ENCODE measurements at places on chromosomes 11 and 22. TPM values are rescaled to one million over a fixed set of nuclear protein-coding genes. Genes with fewer than 3 reads are reported as not detected.

DNA sequence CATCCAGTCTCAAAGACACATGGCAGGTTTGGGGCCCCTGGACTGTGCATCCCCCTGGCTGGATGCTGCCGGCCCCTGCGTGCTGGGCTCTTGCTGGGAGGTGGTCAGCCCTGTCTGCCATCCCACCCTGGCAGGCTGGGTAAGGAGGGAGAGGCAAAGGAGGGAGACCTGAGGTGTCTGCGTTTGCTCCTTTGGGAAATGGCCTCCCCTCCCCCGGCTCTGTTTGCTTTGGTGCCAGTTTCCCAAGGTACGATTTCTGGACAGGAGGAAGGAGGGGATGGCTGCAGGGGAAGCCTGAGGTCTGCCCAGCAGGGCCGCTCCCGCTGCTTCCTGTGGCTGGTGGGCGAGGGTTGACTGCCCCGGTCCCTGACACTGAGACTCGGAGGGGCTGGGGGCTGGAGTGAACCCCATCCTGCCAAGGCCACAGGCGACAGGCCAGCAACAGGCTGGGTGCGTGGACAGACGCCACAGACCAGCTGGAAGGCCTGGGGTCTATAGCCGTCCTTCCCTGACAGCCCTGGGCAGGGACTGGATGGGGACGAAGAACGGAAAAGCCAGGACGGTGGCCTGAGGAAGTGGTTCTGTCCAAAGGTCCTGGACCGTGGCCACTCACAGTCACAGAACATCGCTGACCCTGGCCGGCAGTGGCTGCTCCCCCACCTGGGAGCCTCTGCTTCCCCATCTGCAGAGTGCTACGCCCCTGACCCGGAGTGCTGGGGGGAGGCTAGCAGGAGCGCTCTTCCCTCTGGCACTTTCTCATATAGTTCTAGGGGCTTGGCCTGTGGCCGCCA is 38.0 kb downstream of the OSBPL5 start:
- peak; percentile 40 for DNase-seq
- no peak overlapping the region for H3K4me3 ChIP-seq
- no peaks in the 10 kb centered on the region for H3K36me3 ChIP-seq
- H3K4me1 ChIP-seq, result no peaks in the 10 kb centered on the region
- no peaks in the 10 kb centered on the region for H3K27me3 ChIP-seq

DNA sequence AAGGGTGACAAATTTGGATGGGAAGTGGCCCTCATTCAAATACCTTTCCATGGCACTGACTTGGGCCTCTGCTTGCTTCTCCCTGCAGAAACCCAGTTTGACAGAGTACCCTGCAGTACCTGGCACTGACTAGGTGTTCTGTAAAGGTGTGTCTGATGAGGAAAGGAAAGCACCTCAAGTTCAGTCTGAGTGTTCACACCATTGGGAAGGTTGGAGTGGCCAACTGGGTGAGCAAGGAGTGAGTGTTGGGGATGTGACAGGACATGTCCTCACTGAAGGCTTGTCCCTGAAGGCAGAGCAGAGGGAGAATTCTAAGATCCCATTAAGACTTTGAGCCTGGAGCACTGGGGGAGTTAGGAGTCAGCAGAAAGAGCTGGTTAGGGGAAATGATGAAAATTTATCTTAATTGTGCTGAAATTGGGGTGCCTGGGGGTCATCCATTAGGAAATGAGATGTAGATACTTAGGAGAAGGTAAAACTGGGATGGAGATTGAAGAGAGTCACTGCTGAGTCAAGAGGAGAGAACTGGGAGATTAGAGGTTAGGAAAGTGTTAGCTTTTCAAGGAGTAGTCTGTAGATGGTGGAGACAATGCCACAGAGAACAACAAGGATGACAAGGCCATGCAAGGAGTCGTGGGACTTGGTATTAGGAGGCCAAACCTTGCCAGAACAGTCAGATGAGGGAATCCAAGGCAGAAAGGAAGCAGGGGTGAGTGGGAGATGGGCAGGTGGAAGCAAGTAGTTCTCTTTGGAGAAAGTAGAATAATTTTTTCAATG is 6.1 kb downstream of the SREBF2 start:
- no peak overlapping the region for H3K27ac ChIP-seq
- H3K4me3 ChIP-seq, result no peak overlapping the region
- H3K4me1 ChIP-seq, result peaks cover 6% of the 10 kb centered on the region
- no peaks in the 10 kb centered on the region for H3K27me3 ChIP-seq
- peaks cover 57% of the 10 kb centered on the region for H3K36me3 ChIP-seq

DNA sequence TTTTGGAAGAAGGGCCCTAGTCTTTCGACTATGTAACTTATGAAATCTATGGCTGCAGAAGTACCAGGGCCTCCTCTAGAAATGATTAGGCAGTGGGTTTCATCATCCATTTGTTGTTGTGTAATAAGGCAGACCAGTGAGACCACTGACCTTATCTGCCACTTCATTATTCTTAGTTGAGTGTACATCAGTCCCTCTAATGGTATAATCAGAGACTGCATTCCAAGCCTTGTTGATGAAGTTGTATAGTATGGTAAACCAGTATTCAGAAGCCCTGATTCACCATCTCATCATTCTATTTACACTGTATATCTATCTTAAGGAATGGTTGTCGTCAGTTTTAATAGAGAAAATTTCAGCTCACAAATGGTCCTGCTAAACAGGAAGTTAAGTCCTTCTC is 32.2 kb upstream of the GRIA4 start:
- no peak overlapping the region for H3K27ac ChIP-seq
- H3K4me3 ChIP-seq, result no peak overlapping the region
- H3K27me3 ChIP-seq, result peaks cover 5% of the 10 kb centered on the region
- no peaks in the 10 kb centered on the region for H3K4me1 ChIP-seq

OR2AG2 gene
- not detected for total RNA-seq

- H3K4me1 ChIP-seq, result no peaks in the 10 kb centered on the region
- H3K27me3 ChIP-seq, result no peaks in the 10 kb centered on the region
- no peak overlapping the region for H3K27ac ChIP-seq
- no peak overlapping the region for H3K4me3 ChIP-seq
- DNase-seq, result no peak
- peaks cover 3% of the 10 kb centered on the region for H3K36me3 ChIP-seq
Measured at GRCh38 chr11:96781082-96781481, 391.3 kb downstream of the JRKL start.

CD3D gene
- not detected for total RNA-seq

APOL5 gene
- not detected for total RNA-seq

GRCh38 chr11:19705936-19706335 is 6.7 kb upstream of the NAV2 start:
- no peaks in the 10 kb centered on the region for H3K36me3 ChIP-seq
- no peak overlapping the region for H3K4me3 ChIP-seq
- no peak for DNase-seq
- H3K27ac ChIP-seq, result no peak overlapping the region
- peaks cover 10% of the 10 kb centered on the region for H3K27me3 ChIP-seq

DNA sequence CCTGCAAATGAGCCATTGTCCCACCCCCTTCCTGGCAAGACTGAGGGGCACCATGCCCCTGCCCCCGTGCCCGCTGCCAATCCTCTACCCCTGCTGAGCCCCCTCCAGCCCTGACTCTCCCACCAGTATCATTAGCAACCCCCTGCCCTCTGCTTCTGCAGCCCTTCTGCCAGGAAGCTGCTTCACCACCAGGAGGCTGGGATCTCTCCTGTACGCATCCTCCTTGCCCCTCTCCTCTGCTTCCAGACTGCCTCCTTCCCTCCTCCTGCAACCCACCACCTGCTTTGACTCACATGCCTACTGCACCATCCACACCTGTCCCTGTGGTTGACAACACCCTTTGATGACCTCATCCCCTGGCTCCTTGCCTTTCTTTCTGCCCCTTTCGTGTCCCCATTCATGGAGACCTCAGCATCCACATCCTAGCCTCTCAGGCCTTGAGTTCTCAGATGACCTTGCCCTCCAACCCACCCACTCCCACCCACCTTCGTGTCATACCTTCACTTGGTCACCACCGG is 13.4 kb upstream of the PNPLA3 start:
- no peak for DNase-seq
- no peaks in the 10 kb centered on the region for H3K27me3 ChIP-seq

DNA sequence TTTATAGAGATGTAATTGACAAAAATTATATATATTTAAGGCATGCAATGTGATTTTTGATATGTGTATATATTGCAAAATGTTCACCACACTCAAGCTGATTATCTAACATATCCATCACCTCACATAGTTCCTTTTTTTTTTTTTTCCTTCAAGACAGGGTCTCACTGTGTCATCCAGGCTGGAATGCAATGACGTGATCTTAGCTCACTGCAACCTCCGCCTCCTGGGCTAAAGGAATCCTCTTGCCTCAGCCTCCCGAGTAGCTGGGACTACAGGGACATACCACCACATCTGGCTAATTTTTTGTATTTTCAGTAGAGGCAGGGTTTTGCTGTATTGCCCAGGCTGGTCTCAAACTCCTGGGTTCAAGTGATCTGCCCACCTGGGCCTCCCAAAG is 65.1 kb upstream of the SLC35C1 start:
- H3K36me3 ChIP-seq, result no peaks in the 10 kb centered on the region
- no peak overlapping the region for H3K27ac ChIP-seq

DNA sequence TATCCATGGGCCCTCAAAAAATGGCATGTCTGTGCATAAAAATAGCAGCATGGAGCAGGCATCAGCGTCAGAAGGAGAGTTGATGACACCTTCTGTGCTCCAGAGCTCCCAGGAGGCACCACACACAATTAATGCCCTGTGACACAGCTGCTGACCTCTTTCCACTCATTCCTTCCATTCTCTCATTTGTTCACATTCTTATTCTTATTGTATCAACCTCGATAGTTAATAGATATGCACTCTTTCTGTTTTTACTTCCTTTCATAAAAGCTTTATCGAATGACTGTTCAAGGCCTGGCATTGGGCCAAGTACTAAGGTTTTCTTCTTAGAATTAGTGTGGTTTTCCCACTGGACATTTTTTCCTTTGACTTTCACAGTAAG is 266.0 kb upstream of the MTNR1B start:
- no peaks in the 10 kb centered on the region for H3K4me1 ChIP-seq
- H3K27ac ChIP-seq, result no peak overlapping the region
- H3K4me3 ChIP-seq, result no peak overlapping the region
- H3K27me3 ChIP-seq, result no peaks in the 10 kb centered on the region

- H3K4me3 ChIP-seq, result no peak overlapping the region
- no peaks in the 10 kb centered on the region for H3K27me3 ChIP-seq
- H3K36me3 ChIP-seq, result no peaks in the 10 kb centered on the region
- DNase-seq, result no peak
- no peak overlapping the region for H3K27ac ChIP-seq
Measured at GRCh38 chr11:71338801-71339395, 86.5 kb upstream of the SHANK2 start.

DNA sequence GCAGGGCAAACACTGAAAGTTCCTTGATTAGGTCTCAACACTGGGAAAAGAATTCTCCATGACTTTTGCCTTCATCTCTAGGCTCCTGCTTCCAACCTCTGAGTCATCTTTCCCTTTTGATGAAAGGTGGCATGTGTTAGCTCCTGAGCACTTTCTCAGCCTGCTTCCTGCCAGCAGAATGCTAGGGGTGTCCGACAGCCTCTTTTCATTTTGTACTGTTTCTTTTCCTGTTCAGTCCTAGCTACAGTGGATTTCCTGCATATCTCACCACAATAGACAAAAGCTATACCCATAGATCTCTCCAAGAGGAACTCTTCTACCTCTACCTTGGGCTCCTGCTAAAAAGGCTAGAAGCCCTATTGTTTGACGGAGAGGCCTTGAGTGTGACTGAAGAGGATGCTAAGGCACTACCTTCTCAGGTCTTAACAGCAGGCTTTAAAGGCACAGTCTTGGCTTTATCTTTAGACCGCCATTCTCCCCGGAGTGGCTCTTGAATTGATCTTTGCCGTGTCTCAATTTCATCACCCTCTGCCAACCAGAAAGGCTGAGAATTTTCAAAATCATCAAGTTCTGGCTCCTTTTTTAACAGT is 145.5 kb downstream of the RBFOX2 start:
- no peaks in the 10 kb centered on the region for H3K36me3 ChIP-seq
- no peak for DNase-seq
- no peak overlapping the region for H3K4me3 ChIP-seq
- no peak overlapping the region for H3K27ac ChIP-seq
- no peaks in the 10 kb centered on the region for H3K27me3 ChIP-seq

DNA sequence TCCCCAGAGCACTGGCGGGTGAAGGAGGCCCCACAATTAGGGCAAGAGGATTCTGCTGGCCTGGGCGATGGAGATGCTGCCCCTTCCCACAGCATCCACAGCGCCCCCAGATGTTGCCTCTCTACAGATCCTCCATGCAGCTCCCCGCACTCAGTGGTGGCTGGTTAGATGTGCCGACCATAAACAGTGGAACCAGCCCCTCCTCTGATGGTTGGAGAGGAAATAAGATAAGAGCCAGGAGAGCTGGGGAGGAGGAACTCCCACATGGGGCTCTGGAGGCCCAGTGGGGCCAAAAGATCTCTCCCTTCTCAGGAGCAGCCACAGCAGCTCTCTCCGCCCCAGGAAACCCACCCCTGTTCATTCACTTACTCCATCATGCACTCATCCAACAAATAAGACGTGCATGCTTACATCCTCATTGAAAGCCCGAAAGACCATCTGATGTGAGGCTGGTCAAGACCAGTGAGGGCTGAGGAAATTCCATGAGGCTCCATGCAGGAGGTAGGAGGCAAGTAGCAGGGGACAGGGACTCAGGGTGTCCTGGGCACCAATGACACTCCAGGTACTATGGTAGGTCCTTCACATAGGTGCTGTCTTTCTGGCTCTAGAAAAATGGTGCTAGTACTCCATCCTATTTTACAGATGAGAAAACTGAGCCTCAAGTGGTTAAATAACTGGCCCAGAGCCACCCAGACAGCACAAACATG is 1.5 kb downstream of the PTGDR2 start:
- peaks cover 14% of the 10 kb centered on the region for H3K27me3 ChIP-seq
- no peaks in the 10 kb centered on the region for H3K4me1 ChIP-seq
- DNase-seq, result no peak
- no peak overlapping the region for H3K27ac ChIP-seq

GRCh38 chr11:46270684-46271083 is 6.8 kb upstream of the CREB3L1 start:
- no peak overlapping the region for H3K4me3 ChIP-seq
- H3K4me1 ChIP-seq, result peaks cover 18% of the 10 kb centered on the region
- H3K27me3 ChIP-seq, result no peaks in the 10 kb centered on the region
- no peak overlapping the region for H3K27ac ChIP-seq

GRCh38 chr11:110452720-110453119 is 23.0 kb downstream of the FDX1 start:
- peaks cover 9% of the 10 kb centered on the region for H3K36me3 ChIP-seq
- DNase-seq, result no peak
- no peaks in the 10 kb centered on the region for H3K27me3 ChIP-seq
- H3K4me1 ChIP-seq, result no peaks in the 10 kb centered on the region

GRCh38 chr11:103929170-103929903 is 107.1 kb upstream of the DDI1 start:
- H3K27ac ChIP-seq, result no peak overlapping the region
- no peak overlapping the region for H3K4me3 ChIP-seq
- no peak for DNase-seq
- peaks cover 6% of the 10 kb centered on the region for H3K4me1 ChIP-seq
- no peaks in the 10 kb centered on the region for H3K27me3 ChIP-seq
